Ascending aorta (tissue), 2 donors: ENCODE measurements at places on chromosomes 2 and 18.

DNA sequence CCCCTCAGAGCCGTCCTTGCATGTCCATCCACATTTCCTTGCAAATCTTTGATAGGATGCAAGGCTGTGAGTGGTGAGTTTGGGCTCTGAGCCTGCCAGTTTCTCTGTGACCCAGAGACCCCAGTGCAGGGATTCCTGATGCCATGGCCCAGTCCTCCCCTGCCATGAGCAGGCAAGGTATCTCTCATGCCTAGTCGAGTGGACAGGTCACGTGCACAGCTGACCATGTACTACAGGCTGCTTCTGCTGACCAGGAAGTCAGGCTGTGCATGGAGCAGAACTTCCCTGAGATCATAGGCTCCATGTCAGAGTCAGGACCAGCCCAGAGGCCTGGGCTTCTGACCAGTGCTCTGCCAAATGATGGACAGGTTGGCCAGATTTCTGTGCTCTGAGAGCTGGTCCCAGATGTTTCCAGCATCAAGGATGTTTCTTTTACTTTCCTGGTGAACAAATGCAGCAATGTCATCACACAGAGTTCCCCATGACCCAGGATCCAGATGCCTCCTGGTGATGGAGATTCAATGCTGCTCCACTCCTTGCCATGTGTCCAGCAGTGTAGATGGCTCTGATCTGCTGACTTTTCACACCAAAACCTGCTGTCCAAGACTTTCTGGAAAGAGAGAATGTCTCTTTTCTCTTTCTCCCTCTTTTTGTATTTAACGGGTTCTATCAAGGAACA is 321.6 kb upstream of the HS6ST1 start:
- H3K27me3 ChIP-seq = no peaks in the 10 kb centered on the region
- no peak for DNase-seq
- H3K27ac ChIP-seq = no peak overlapping the region
- H3K4me1 ChIP-seq = no peaks in the 10 kb centered on the region
- H3K4me3 ChIP-seq = no peak overlapping the region

- H3K4me3 ChIP-seq = peak overlapping the region; percentile 68
- H3K4me1 ChIP-seq = peaks cover 4% of the 10 kb centered on the region
- H3K27me3 ChIP-seq = no peaks in the 10 kb centered on the region
- H3K27ac ChIP-seq = no peak overlapping the region
- H3K36me3 ChIP-seq = no peaks in the 10 kb centered on the region
- DNase-seq = no peak
Observed at GRCh38 chr2:70964596-70965386, 13.6 kb upstream of the ANKRD53 start.

- H3K36me3 ChIP-seq = no peaks in the 10 kb centered on the region
- DNase-seq = no peak
- H3K27me3 ChIP-seq = no peaks in the 10 kb centered on the region
- no peaks in the 10 kb centered on the region for H3K4me1 ChIP-seq
Observed at GRCh38 chr18:24801001-24801400, 340.6 kb downstream of the HRH4 start.

GRCh38 chr2:195279840-195280427 is 377.1 kb upstream of the SLC39A10 start:
- no peaks in the 10 kb centered on the region for H3K4me1 ChIP-seq
- no peak overlapping the region for H3K27ac ChIP-seq
- no peak for DNase-seq
- no peaks in the 10 kb centered on the region for H3K27me3 ChIP-seq
- H3K36me3 ChIP-seq = no peaks in the 10 kb centered on the region
- H3K4me3 ChIP-seq = no peak overlapping the region

DNA sequence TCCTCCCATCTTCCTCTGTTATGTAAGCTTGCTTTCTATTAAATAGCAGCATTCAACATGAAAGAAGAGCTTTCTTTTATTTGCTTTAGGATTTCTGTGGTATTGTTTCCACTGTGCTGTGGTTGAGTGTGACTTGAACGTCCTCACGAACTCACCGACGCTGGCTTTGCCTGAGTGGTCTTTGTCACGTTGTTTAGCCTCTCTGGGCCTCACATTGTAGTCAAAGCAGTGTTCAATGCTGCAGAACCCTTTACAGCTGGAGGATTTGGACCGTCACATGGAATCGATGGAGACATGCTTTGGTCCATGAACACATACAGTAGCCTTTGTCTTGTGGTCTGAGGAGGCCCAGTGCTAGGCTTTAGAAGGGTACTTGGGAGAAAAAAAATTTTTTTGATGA is 66.3 kb downstream of the TANC1 start:
- no peak overlapping the region for H3K4me3 ChIP-seq
- no peaks in the 10 kb centered on the region for H3K36me3 ChIP-seq
- peaks cover 44% of the 10 kb centered on the region for H3K4me1 ChIP-seq
- H3K27ac ChIP-seq = no peak overlapping the region
- H3K27me3 ChIP-seq = no peaks in the 10 kb centered on the region
- DNase-seq = no peak

- no peak overlapping the region for H3K4me3 ChIP-seq
- H3K27me3 ChIP-seq = no peaks in the 10 kb centered on the region
- no peaks in the 10 kb centered on the region for H3K36me3 ChIP-seq
- no peak for DNase-seq
- H3K27ac ChIP-seq = no peak overlapping the region
Observed at GRCh38 chr2:40332191-40332826, 119.6 kb downstream of the SLC8A1 start.

DNA sequence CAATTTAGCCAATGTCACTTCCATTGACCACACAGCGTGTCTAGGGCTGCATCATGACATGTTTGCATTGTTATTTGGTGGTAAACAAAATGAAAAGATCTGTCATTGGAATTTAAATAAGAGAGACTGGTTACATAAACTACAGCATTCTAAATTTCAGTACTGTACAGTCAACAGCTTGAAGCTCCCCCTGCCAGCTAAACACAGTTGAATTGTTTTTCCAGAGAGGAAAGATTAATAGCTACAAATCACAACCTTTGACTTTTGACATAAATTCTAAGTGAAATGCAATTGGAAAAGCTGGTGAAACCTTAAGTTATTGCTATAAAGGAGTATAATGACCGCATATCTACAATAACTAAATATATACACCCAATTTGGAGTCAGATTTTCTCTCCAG is 1600.0 kb upstream of the ACVR2A start:
- H3K27me3 ChIP-seq = no peaks in the 10 kb centered on the region
- H3K36me3 ChIP-seq = no peaks in the 10 kb centered on the region
- H3K4me3 ChIP-seq = no peak overlapping the region
- no peak for DNase-seq

GRCh38 chr2:173680574-173680973 is 284.6 kb downstream of the SP3 start:
- no peak for DNase-seq
- H3K4me1 ChIP-seq = no peaks in the 10 kb centered on the region
- H3K27me3 ChIP-seq = no peaks in the 10 kb centered on the region
- H3K36me3 ChIP-seq = no peaks in the 10 kb centered on the region
- H3K27ac ChIP-seq = no peak overlapping the region
- no peak overlapping the region for H3K4me3 ChIP-seq

DNA sequence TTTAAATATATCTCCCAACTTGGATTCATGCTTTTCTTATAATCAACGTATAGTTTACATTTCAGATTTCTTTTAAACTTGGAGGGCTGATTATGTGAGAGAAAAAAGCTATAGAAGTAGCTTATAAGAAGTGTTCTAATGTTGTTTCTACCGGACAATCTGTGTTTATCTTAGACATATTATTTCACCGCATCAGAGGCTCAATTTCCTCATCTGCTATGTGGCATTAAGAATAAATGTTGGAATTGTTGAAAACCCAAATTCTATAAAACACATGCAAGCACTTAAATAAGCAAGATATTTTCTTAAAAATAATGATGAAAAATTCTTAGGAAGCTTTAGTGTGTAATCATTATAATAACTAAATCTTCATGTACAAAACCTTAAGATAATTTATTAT is 407.9 kb downstream of the HRH4 start:
- no peak overlapping the region for H3K4me3 ChIP-seq
- H3K4me1 ChIP-seq = no peaks in the 10 kb centered on the region
- DNase-seq = no peak
- H3K27ac ChIP-seq = no peak overlapping the region

GRCh38 chr2:164015328-164016123 is 279.7 kb upstream of the FIGN start:
- H3K36me3 ChIP-seq = no peaks in the 10 kb centered on the region
- no peaks in the 10 kb centered on the region for H3K4me1 ChIP-seq
- peak overlapping the region; percentile 28 for H3K27ac ChIP-seq
- H3K4me3 ChIP-seq = no peak overlapping the region
- H3K27me3 ChIP-seq = no peaks in the 10 kb centered on the region

- H3K27ac ChIP-seq = no peak overlapping the region
- H3K4me1 ChIP-seq = peaks cover under 1% of the 10 kb centered on the region
- no peaks in the 10 kb centered on the region for H3K27me3 ChIP-seq
- H3K36me3 ChIP-seq = no peaks in the 10 kb centered on the region
Observed at GRCh38 chr2:100791936-100792308, 28.0 kb upstream of the NPAS2 start.

GRCh38 chr2:20622731-20623130 is 28.2 kb downstream of the HS1BP3 start:
- DNase-seq = peak; percentile 63
- peaks cover 56% of the 10 kb centered on the region for H3K36me3 ChIP-seq
- peaks cover 38% of the 10 kb centered on the region for H3K4me1 ChIP-seq
- peak overlapping the region; percentile 98 for H3K27ac ChIP-seq
- no peak overlapping the region for H3K4me3 ChIP-seq

GRCh38 chr2:18413676-18414396 is 146.6 kb downstream of the RDH14 start:
- H3K27ac ChIP-seq = no peak overlapping the region
- H3K36me3 ChIP-seq = no peaks in the 10 kb centered on the region
- H3K4me1 ChIP-seq = peaks cover 4% of the 10 kb centered on the region
- H3K4me3 ChIP-seq = no peak overlapping the region
- H3K27me3 ChIP-seq = no peaks in the 10 kb centered on the region
- no peak for DNase-seq

- no peak overlapping the region for H3K4me3 ChIP-seq
- peaks cover 9% of the 10 kb centered on the region for H3K4me1 ChIP-seq
- no peak for DNase-seq
- no peaks in the 10 kb centered on the region for H3K36me3 ChIP-seq
Observed at GRCh38 chr2:1721706-1722646, 22.3 kb downstream of the PXDN start.

GRCh38 chr2:233497692-233498091 is 68.9 kb downstream of the USP40 start:
- H3K4me3 ChIP-seq = no peak overlapping the region
- H3K27ac ChIP-seq = no peak overlapping the region
- peaks cover 62% of the 10 kb centered on the region for H3K36me3 ChIP-seq
- H3K27me3 ChIP-seq = no peaks in the 10 kb centered on the region

DNA sequence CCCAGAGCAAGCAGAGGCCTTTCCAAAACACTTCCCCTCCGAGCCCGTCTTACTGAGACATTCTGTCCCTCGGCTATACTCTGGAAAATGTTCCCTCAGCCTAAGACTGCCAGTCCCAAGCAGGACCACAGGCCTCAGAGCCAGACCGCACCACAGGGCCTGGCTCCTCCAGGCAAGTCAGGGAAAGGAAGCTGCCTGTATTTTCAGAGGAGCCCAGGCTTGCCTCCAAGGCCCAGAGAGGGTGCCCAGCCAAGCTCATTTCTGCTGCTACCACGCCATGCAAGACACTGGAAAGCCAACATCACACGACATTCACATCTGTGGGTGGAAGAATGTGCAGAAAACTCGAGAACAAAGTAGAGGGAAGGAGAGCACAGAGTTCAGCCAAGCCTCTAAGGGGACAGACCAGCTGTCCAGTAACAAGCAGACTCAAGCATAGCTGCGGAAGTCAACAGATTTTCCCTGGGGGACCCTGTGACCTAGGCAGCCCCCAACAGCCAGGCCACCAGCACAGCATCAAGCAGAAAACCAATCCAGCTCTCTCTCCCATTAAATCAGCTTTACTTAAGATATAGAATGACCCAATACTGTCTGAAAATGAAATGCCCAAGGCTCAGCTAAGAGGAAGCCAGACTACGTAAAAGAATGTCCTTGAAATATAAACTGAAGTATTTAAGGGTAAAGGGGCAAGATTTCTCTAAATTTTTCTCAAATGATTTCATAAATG is 123.9 kb downstream of the ZFP36L2 start:
- H3K36me3 ChIP-seq = no peaks in the 10 kb centered on the region
- H3K4me1 ChIP-seq = peaks cover 48% of the 10 kb centered on the region
- DNase-seq = no peak
- peak overlapping the region; percentile 95 for H3K27ac ChIP-seq
- no peak overlapping the region for H3K4me3 ChIP-seq

- peaks cover 10% of the 10 kb centered on the region for H3K4me1 ChIP-seq
- DNase-seq = peak; percentile 74
- H3K4me3 ChIP-seq = peak within 1 kb of the TSS; percentile 57
- H3K27me3 ChIP-seq = no peaks in the 10 kb centered on the region
Observed at GRCh38 chr2:218002845-218003180, at the start of gene TNS1. TNS1 (minus strand) TSS chr2:218002995; CDS start chr2:218002872, 123 bp downstream.
